Panc1 (cell line): ENCODE measurements at places on chromosomes 2 and 18. TPM values are rescaled to one million over a fixed set of nuclear protein-coding genes. Genes with fewer than 3 reads are reported as not detected.

LINC00305 gene
- not detected for total RNA-seq

DNA sequence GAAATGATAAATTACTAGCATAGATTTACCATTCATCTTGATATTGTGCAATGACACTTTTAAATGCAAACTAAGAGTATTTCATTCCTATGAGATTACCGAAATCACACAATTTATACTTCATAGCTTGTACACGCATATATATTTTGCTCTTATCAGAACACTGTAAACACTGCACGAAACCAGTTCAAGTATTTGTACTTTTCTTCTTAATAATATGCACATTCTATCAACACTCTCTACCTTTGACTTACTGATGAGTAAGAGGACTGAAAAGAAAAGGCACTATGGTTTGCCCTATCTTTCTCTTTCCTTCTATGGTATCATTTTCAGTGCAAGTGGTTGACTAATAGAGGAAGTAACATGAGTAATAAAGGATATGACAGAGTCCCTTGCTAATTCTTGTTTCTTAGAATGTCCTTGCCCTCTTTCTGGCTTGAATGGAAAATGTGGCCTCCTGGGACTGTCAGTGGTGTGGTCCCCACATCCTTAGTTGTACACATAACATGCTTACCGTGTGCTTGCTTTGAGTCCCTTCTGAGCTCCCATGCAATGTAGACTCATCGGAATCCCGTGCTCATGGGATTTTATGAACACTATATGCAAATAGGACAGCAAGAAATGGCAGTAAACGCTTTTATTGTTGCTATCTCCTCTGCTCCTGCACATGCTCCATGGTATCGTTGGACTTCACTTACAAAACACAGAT, 363.5 kb upstream of the TNP1 start:
- peak; percentile 7 for DNase-seq
- no peaks in the 10 kb centered on the region for H3K4me1 ChIP-seq
- no peaks in the 10 kb centered on the region for H3K27me3 ChIP-seq
- no peak overlapping the region for H3K4me3 ChIP-seq
- H3K27ac ChIP-seq, result no peak overlapping the region
- H3K36me3 ChIP-seq, result no peaks in the 10 kb centered on the region

DNA sequence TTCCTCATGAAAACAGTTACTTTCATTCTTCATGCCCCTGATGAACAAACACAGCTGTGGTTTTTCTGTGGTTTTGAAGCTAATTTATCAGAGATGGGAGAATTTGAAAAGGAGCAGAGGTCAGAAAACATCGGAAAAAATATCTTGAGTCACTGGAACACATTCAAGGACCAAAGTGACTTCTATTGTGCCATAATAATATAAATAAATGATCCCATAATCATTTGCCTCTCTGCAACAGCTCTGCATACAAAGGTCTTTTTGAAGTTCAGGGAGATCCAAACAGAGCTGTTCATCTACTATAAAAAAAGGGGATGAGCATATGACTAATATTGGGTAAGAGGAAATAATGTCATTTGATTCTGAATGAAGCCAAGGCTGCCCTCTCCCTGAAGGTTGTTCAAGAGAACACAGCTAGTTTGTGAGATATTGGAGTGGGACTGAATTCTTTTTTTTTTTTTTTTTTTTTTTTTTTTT, 201.3 kb upstream of the GALNT5 start:
- no peak overlapping the region for H3K4me3 ChIP-seq
- no peak for DNase-seq
- H3K36me3 ChIP-seq, result no peaks in the 10 kb centered on the region
- H3K27me3 ChIP-seq, result no peaks in the 10 kb centered on the region
- no peaks in the 10 kb centered on the region for H3K4me1 ChIP-seq

DNA sequence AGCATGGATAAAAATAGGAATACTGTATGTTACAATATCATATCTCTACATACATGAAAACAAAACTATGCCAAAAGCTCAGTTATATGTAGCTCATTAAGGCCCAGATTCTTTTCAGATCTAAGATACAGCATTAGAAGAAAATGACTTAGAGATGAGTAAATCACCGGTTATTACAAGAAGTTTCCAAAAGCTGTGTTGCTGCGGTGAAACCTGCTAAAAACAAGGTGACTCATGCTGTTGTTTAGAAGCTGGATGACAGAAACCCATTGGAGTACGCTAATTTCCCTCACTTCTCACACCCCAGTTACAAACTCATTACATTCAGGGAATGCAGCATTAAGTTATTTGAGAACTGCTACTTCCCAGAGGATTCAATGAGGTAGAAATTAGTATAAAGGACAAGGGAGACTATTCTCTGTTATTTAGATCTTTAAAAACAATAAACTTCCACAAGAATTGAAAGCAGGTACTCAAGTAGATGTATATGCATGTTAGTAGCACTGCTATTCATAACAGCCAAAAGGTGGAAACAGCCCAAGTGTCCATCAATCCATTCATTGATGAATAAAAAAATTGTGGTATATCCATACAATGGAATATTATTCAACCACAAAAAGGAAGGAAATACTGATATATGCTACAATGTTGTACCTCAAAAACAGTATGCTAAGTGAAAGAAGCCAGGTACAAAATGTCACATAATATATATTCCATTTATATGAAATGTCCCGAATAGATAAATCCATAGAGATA, 32.6 kb downstream of the RBKS start:
- DNase-seq, result no peak
- no peaks in the 10 kb centered on the region for H3K4me1 ChIP-seq
- H3K27ac ChIP-seq, result no peak overlapping the region
- no peaks in the 10 kb centered on the region for H3K36me3 ChIP-seq
- no peak overlapping the region for H3K4me3 ChIP-seq
- no peaks in the 10 kb centered on the region for H3K27me3 ChIP-seq

- no peaks in the 10 kb centered on the region for H3K36me3 ChIP-seq
- H3K4me3 ChIP-seq, result no peak overlapping the region
- DNase-seq, result no peak
- no peak overlapping the region for H3K27ac ChIP-seq
- H3K27me3 ChIP-seq, result no peaks in the 10 kb centered on the region
Observed at GRCh38 chr2:232333361-232334135, 45.0 kb upstream of the ALPP start.

- no peak overlapping the region for H3K27ac ChIP-seq
Observed at GRCh38 chr2:113218283-113219091, 44.7 kb downstream of the PSD4 start.

DNA sequence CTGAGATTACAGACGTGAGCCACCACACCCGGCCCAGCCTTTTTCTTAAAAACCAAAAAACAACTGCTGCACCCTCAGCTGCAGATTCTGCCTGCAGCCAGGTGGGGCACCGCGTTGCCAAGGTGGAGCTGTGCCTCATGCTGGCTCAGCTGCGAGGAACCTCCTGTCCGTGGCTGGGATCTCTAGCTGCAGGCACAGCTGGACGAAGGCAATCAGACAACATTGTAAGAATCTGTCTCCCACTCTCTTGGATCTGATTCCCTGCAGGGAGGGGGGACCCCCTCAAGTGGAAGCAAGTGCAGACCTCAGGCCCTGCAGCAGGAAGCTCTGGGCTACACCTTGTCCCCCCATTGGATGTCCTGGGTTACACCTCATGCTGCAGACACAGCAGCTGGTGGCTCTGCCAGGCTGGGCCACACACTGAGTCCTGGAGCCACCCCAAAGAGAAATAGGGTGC, 24.1 kb downstream of the CIDEA start:
- no peak overlapping the region for H3K27ac ChIP-seq
- no peaks in the 10 kb centered on the region for H3K27me3 ChIP-seq
- DNase-seq, result no peak
- H3K36me3 ChIP-seq, result no peaks in the 10 kb centered on the region
- no peaks in the 10 kb centered on the region for H3K4me1 ChIP-seq

IL1RL2 gene
- not detected for total RNA-seq

GRCh38 chr2:218015586-218016521, 13.1 kb upstream of the TNS1 start:
- H3K27ac ChIP-seq, result no peak overlapping the region
- no peak for DNase-seq
- no peak overlapping the region for H3K4me3 ChIP-seq
- H3K36me3 ChIP-seq, result no peaks in the 10 kb centered on the region
- peaks cover 2% of the 10 kb centered on the region; the same call in 1 of the 2 replicates for H3K27me3 ChIP-seq
